IPS-NIHi11 (cell line): ENCODE measurements at places on chromosomes 1 and 21.

- no peak for DNase-seq
Measured at GRCh38 chr21:45623436-45623835, 20.1 kb upstream of the PCBP3 start.

GRCh38 chr1:46181343-46182260 lies 5.3 kb upstream of the P3R3URF start:
- DNase-seq = no peak

- DNase-seq = no peak
Measured at GRCh38 chr1:31650161-31651088, 5.7 kb upstream of the PEF1 start.

DNA sequence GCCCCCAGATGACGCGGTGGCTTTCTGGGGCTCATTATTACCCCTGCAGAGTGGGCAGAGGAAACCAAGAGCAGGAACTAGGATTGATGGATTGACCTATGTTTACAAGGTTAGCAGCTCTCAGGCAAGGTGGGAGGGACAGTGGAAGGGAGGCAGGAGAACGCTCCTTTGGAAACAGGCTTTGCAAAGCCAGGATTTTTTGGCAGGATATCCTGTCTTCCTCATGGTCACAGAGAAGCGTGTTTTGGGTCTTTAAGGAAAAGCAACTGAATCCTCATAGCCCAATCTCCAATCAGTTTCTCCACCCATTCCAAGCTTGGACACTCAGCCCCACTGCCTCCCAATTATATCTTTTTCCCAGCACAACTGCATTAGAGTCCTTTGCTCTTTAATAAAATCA lies 105.6 kb upstream of the SOD1 start:
- no peak for DNase-seq

DNA sequence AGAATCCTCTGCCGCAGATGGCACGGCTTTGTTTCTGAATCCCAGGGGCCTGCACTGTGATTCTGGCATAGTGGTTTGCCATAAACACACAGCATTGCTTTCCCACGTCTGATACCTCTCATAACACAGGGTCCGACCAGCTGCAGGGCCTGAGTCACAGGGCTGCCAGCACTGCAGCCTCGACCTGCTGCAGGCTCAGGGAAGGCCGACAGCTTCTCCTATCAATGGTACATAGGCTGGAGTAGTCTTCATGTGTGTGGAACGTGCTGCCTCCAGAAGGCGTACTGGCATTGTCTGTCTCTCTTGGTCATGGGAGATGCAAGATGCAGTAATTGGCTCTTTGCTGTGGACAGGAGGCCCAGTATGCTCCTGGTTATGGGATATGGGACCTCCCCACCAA lies 53.5 kb upstream of the PDE9A start:
- DNase-seq = no peak

DNA sequence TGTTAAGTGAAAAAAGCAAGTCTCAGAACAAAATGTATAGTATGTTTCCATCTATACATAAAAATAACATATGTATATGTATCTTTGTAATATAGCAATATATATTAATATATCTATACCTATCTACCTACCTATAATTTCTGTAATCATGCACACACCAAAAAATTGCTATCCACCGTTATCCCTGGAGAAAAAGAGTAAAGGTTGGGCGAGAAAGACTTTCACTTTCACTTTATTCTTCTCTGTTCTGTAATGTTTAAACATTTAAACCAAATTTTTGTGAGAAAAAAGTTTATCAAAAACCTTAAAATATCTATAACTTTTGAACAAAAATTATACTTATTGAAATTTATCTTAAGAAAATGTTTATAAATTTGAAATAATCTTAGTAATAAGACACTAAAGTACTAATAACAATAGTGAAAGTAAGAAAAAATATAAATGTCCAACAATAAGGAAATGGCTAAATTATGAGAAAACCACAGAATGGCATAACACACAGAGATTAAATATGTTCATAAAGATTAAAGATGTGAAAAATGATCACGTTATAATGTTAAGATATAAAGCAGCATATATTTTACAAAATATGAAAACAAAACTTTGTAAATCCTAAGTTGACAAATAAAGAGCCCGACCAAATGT lies 74.0 kb upstream of the LRRC53 start:
- no peak for DNase-seq

- peak; percentile 89 for DNase-seq
Measured at GRCh38 chr1:65309304-65310077, at the start of gene DNAJC6. Gene DNAJC6, plus strand, starts transcription at chr1:65309543. Its CDS starts 203 bp downstream, at chr1:65309746.

DNA sequence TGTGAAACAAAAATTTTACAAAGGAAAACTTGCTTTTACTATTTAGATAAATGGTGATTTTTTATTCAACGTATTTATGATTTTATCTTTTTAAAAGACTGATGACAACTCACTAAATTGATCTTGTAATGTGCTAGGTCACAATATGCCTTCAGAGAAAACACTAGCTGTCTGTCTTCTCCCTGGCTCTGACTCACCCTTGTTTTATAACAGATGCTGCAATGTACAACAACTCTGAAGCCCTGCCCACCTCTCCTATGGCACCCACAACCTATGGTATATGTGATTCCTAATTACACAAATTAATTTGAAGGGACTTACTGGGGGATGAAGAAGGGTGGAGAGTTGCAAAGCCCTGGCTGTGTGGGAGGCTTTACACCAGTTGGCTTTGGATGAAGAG lies 24.7 kb upstream of the HSD17B7 start:
- no peak for DNase-seq

DNA sequence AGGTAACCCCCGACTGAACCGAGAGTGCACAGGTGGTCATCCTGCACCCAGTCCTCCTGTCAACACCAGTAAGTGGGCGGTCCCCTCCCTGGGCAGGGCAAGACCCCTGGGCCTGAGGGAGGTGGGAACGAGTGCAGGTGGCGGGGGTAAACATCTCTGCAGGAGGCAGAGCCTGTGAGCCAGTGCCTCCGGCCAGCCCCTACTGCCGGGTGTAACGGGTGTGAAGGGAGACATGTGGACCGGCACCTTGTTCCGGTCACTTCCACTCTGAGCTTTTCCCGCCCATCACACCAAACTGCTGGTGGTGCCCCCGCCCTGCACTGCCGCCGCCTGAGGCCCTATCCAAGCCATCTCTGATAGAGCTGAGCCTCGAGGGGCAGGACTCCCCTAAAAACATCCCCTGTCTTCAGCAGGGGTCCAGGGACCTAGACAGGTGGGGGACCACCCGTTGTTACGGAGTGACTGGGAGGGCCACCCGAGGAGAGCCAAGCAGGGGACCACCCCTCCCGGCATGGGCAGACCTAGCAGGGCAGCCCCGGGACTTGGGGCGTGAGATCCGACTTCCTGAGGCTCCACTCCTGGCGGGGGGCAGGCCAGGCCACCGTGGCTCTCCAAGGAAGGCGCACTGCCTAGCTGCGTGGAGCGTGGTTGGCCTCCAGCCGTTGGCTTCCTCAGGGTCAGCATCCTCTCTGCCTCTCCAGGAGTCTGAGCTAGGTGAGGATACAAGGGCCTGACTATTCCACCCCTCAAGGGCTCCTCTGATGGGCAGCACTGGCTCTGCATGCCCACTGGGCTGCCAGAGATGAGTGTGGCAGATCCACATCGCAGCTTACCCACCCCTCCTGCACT lies 43.8 kb upstream of the LBR start:
- DNase-seq = no peak

GRCh38 chr1:183628537-183628936 lies 7.0 kb downstream of the ARPC5 start:
- no peak for DNase-seq

GRCh38 chr1:63189677-63190076 lies 132.7 kb upstream of the FOXD3 start:
- peak; percentile 64 for DNase-seq

- no peak for DNase-seq
Measured at GRCh38 chr1:190328361-190328760, 149.3 kb downstream of the BRINP3 start.

DNA sequence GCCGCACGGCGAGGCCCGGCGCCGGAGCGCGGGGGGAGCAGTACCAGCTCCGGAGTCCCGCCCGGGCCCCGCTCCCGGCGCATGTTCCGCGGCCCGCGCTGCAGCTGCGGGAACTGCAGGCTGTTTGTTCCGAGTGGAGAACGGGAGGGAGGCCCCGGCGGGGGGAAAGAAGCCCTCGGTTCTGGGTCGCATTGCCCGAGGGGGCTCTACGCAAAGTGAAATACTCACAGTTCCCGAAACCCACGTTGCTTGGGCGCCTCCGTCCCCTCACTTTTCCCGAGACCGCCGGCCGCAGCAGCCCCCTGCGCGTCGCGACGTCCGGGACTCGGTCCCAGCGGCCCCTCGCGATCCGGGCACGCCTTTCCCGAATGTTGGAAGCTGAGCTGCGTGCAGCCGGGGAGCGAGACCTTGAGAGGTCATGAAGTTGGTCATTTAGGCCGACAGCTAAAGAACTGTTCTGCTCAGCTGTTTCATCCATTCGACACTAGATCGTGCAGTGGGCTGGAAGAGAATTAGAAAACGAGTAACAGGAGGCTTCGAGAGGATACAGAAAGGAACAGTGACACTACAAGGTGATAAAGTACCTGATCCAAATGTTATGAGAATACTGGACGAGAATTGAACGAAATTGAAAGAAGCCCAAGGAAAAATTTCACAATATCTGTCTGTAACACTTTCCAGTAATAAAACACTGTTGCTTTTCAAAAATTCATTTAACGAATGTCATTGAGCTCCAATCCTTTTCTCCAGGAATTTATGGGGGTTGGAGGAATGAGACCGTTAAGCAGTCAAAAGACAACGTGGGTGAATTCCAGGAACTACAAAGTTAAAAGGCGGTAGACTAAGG lies 657 bp upstream of the LIN9 start:
- no peak for DNase-seq

- no peak for DNase-seq
Measured at GRCh38 chr1:50132347-50132894, 23.7 kb downstream of the ELAVL4 start.

DNA sequence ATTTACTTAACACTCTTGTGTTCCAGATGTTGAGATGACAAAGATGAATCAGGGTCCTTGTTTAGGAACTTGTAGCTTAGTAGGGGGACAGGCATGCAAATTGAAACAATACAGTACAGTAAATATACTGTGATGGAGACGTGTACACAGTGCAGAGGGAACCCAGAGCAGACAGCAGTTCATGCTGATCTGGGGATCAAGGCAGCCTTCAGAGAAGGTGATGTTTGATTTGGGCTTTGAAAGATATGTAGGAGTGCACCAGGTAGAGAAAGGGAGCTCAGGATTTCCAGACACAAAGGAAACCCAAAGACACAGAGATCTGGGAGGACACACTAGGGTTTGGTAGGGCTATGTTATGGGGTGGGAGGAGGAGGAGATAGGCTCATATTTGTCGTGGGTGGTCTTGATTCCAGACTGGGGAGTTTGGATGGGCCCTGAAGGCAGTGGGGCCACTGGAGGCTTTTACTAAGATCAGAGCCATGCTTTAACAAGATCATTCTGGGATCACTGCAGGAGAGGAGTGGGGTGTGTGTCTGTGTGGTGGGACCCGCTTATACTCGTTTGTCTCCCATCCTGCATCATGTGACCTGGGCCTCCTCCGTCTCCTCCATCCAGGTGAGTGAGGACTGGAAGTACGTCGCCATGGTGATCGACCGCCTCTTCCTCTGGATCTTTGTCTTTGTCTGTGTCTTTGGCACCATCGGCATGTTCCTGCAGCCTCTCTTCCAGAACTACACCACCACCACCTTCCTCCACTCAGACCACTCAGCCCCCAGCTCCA lies 7.8 kb downstream of the CHRNB2 start:
- DNase-seq = no peak
